Common myeloid progenitor, CD34-positive (primary cell): ENCODE measurements at places on chromosomes 16 and 17.

DNA sequence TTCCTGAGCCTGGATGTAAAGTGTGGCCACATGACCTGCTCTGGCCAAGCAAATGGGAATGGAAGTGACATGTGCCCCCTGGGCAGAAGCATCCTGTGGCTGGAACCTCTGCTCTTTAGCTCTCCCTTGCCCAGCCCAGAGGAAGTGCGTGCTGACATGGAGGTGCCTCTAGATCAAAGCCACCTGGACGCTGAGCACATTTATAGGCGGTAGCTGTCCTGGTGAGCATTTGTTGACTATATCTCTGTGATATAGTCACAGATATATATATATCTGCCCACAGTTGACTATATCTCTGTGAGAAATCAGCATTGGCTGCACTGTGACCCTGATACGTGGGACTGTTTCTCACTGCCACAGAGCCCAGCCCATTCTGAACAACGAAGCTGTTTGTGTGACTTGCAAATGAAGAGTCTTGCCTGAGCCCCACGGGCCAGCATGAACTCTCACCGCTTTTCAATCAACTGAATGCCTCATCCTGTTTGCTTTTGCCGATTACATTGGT, 118.8 kb downstream of the C16orf95 start:
- no peak for DNase-seq

DNA sequence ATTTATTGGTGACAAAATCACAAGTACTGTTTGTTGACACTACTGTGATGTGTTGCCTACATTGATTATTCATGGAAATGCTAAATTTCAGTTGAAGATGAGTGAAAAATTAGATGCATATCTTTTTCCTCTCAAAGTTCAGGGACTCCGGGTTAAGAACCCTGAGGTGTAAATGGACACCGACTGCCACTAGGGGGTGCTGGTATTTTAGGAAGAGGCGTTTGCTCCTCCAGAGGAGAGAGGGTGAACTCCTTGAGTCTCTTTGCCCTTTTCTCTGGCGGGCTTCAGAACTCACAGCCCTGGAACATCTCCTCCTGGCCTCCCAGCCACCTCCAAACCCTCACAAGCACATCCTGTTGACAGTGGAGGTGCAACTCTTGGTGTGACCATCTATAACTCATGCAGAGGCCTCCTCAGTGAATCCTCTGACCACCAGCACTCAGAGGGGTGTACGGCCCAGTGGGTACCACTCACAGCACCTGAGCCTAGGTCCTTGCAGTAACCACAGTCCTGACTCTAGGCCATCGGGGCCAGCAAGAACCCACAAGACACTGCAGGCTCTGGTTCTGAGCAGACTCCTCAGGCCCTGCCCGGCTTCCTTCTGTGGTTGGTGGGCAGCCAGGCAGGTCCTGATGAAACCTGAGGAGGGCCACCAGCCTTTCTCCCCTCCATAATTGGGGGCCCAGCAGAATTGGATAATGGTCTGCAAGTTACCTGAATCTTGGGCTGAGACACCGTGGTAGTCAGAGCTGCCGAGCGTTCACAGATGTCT, 26.2 kb upstream of the PIK3R5 start:
- peak; percentile 83 for DNase-seq

DNA sequence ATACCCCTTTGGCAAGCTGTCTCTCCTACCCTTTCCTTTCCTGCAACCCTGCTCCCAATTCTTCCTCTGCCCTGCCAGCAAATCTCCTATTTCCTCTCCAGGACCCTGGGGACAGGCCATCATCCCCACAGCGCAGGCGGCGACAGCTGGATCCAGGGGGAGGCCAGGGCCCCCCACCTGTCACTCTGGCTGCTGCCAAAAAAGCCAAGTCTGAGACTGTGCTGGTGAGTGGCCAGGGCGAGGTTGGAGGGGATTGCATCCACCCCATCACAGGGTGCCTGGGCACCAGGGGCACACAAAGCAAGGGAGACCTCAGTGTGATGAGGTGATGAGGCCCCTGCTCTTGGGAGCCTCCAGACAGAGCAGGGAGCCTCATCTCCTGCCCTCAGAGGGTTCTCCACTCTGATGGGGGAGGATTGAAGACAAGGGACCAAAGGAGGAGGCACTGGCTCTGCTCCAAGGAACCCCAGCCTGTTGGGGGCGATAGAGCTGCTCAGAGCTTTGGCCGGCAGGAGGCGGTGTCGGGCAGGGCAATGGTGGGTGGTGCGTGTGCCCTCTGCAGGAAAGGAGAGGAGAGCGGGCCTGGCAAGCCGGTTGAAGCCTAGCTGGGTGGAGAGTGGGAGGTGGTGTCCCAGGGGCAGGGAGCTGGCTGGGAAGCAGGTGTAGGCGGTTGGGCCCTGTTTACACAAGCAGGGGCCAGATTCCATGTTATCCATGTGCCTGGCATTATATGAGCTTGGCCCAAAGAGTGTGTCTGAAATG, 15.6 kb upstream of the PDK2 start:
- peak; percentile 45 for DNase-seq

GRCh38 chr17:57735230-57735629, 9.9 kb downstream of the CCDC182 start:
- no peak for DNase-seq

DNA sequence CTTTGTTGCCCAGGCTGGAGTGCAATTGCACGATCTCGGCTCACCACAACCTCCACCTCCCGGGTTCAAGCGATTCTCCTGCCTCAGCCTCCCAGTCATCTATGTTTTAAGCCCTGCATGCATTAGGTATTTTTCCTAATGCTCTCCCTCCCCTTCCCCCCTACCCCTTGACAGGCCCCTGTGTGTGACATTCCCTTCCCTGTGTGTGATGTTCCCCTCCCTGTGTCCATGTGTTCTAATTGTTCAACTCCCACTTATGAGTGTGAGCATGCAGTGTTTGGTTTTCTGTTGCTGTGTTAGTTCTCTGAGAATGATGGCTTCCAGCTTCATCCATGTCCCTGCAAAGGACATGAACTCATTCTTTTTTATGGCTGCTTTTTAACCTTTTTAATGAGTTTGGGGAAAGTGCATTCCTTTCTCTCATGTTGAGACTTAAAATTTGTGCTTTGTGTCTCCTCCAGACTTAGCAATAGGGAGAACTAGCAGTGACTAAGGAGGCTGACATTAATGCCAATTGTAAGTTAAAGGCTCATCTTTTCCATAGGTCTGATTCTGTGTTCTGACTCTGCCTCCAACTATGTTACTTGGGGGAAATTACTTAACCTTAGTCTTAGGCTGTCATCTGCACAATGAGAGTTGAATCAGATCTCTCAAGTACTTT, 17.7 kb upstream of the PHAF1 start:
- DNase-seq: no peak

DNA sequence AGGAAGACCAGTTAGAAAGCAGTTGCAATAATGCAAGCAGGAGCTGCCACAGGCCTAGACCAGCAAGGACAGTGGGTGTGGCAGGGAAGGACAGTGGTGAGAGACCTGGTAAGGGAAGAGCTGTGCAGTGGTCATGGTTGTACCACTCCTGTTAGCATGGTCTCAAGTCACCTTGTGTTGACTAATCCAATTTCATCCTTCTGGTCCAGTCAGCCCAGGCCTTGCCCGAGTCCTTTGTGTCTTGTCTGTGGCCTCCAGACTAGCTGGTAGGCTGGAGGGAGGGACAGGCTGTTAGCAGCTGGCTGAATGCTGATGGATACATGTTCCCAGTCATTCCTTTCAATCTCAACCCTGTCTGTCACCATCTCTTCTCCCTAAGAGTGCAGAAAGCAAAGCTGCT, 54.1 kb upstream of the BRD7 start:
- no peak for DNase-seq

DNA sequence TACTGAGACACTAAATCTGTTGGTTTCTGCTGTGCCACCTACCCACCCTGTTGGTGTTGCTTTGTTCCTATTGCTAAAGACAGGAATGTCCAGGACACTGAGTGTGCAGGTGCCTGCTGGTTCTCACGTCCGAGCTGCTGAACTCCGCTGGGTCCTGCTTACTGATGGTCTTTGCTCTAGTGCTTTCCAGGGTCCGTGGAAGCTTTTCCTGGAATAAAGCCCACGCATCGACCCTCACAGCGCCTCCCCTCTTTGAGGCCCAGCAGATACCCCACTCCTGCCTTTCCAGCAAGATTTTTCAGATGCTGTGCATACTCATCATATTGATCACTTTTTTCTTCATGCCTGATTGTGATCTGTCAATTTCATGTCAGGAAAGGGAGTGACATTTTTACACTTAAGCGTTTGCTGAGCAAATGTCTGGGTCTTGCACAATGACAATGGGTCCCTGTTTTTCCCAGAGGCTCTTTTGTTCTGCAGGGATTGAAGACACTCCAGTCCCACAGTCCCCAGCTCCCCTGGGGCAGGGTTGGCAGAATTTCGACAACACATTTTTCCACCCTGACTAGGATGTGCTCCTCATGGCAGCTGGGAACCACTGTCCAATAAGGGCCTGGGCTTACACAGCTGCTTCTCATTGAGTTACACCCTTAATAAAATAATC, 14.6 kb downstream of the STH start:
- DNase-seq: no peak

GRCh38 chr16:48352648-48353390, 32.4 kb downstream of the SIAH1 start:
- DNase-seq: no peak

GRCh38 chr16:56212144-56212543, 20.9 kb downstream of the GNAO1 start:
- DNase-seq: no peak

GRCh38 chr16:4911970-4912386, 25.0 kb downstream of the PPL start:
- DNase-seq: no peak

DNA sequence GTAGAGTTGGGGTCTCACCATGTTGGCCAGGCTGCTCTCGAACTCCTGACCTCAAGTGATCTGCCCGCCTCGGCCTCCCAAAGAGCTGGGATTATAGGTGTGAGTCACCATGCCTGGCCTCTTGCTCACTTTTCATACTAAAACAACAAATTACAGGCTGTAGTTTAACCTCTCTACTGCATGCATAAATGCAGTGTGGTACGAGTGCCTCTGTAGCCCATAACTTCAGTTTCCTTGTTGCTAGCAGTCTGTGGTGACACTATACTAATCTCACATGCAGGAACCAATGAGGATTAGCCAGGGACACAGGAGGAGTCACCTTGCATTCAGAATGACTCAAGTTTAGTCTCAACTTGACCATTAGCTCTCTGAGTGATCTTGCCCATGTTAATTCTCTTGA, 20.1 kb downstream of the HMOX2 start:
- DNase-seq: no peak

- DNase-seq: no peak
These were observed 32.9 kb upstream of the FBXO47 start for GRCh38 chr17:39000021-39000601.

DNA sequence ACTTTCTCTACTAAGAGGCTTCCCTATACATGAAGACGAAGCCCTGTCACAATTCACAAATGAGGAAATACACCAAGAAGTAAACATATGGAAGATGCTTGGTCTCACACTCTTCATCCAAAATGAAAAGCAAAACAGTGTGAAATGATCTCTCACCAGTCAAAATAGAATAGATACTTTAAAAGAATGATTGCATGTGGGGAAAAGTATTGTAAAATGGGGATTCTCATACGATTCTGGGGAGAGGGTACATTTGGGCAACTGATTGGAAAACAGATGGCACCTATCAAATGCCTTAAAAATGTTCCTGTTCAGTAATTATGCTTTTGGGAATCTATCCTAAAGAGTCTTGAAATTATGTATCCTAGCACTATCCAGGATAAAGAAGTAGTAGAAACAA, 78.1 kb downstream of the ASIC2 start:
- DNase-seq: no peak

GRCh38 chr17:17763734-17764133, 73.1 kb downstream of the SREBF1 start:
- no peak for DNase-seq

DNA sequence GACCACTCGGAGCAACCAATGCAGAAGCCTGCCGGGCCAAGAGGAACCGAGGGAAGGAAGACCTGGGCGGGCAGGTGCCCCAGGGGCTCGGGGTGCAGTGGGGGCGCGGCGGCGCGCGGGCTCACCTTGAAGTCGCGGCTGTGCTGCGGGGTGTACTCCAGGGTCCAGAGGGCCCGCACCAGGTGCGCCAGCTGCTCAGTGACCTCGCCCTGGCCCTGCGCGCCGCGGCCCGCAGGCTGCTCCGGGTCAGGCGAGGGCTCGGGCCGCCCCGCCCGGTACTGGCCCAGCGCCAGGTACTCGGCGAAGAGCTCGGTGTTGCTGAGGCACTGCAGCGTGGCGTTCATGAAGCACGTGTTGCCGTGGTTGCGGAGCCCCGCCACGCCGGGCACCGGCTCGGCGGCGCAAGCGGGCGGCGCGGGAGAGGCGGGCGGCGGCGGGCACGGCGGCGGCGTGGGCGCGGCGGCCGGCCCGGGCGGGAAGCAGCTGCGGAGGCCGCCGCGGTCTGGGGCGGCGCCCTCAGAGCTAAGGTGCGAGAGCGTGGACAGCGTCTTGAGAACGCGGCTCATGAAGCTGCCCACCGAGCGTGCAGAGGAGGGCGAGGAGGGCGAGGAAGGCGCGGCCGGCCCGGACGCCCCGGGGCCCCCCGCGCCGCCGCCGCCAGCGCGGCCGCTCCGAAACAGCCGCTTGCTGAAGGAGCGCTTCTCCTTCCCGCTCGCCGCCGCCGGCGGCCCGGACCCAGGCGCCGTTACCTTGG, 562 bp downstream of the USP31 start:
- DNase-seq: peak; percentile 34

DNA sequence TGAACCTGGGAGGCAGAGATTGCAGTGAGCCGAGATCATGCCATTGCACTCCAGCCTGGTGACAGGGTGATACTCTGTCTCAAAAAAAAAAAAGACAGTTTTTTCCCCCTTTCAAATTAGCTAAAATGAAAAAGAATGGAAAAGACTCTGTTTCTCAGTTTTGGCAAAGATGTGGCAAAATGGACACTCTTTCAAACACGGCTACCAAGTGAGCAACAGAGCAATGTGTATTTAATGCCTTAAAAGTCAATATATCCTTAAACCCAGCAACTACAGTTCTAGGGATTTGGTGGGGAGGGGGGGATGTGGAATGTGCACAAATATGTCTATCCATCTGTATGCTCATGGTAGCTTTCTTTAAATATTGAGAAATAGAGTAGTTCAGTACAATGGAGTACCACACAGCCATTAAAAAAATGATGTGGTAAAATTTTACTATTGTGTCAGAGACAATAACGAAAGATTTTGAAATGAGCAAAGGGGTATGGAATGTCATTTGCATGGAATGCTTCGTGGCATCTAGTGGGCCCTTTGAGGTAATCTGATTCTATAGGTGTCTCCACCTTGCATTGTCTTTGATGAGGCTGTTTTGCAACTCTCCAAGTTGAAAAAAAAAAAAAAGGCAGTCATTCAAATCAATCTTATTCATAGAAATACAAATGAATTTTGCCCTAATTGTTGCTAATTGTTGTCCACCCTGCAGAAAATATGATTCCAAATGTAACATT, 108.1 kb downstream of the AXIN2 start:
- no peak for DNase-seq

- DNase-seq: no peak
These were observed 2.4 kb downstream of the RAD51C start for GRCh38 chr17:58694826-58695225.

- no peak for DNase-seq
These were observed 115.1 kb downstream of the ZFHX3 start for GRCh38 chr16:72932677-72933335.

DNA sequence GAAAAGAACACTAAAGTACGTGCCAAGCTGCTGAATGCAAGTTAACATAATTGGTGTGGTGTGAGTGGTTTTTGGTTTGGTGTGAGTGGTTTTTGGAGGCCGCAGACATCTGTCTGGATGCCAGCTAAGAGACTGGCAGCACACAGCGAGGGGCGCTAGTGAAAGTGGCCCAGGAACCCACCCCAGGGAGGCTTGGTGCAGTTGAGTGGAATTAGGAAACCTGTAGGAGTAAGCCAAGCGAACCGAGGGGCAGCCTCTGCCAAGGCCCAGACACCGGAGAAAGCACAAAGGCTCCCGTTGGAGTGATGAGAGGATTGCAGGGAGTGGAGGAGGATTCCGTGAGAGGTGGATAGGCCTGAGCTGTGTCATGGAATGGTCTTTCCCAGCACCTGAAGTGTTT, 24.6 kb upstream of the SLC5A11 start:
- DNase-seq: no peak
